ENCODE measurements at places on chromosomes 13 and 19. TPM values are rescaled to one million over a fixed set of nuclear protein-coding genes. Genes with fewer than 3 reads are reported as not detected.

SHANK1 gene
- total RNA-seq = 7.8 TPM

PSG7 gene
- not detected for total RNA-seq

- DNase-seq = no peak
Measured at GRCh38 chr13:49549289-49549688, 36.1 kb downstream of the RCBTB1 start.

DNA sequence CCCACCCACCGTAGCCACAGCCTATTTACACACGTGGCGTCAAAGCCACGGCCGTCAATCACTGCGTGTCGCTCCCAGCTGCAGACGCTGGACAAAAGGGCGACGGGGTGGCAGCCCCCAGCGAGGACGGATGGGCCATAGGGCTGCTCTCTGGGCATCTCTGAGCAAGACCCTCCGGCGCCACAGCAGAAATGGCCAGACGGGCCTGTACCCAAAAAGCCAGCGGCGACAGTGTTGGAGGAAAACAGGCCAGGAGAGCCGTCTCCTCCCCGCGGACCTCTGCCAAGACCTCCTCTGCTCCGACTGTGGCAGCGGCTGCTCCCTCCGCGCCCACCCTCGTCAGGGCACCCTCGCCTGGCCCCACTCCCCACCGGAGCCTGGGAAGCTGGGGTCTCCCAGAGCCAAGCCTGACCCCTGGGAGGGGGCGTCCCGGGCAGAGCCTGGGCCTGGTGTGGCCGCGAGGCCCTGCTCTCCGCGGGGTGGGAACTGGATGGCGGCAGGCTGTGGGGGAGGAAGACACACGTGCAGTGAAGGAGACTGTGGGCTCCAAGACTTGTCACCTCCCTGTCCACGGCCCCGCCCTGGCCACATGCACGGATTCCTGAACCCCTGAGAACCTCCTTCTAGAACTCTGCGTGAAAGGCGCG is 2.7 kb downstream of the C2CD4C start:
- DNase-seq = no peak

DNA sequence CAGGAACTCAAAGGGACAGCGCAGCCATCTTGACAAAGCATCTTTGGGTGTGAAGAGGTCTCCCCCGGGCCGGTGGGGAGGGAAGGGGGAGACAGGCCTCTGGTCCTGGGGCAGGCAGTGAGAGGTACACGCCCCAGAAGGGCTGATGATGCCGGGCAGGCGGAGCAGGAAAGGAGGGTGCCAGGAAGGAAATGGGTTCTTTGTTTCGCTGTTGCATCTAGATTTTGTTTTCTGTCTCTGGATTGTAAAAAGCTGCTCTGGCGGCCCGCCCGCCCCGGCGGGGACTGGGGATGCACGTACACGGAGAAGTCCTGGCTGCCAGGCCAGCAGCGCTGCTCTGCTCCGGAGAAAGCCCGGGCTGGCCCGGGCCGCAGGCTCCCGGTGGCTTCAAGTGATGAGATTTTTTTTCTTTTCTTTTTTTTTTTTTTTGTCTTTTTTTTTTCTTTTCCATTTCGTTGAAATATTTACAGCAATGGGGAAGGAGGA is 13.2 kb upstream of the ASF1B start:
- DNase-seq = no peak

ZNF534 gene
- not detected for total RNA-seq

RASA3 gene
- total RNA-seq = 9.3 TPM

DNAAF3 gene
- total RNA-seq = 12.2 TPM

ALDH16A1 gene
- total RNA-seq = 33.7 TPM

GRCh38 chr13:95251641-95252040 is 49.6 kb downstream of the ABCC4 start:
- DNase-seq = no peak

- DNase-seq = no peak
Measured at GRCh38 chr19:14368011-14368513, 13.2 kb upstream of the ADGRE5 start.

CYP2A6 gene
- total RNA-seq = not detected
